ENCODE measurements at places on chromosomes 6 and 20. TPM values are rescaled to one million over a fixed set of nuclear protein-coding genes. Genes with fewer than 3 reads are reported as not detected.

Gene DDX43
- 0.35 TPM for polyA plus RNA-seq

Gene HAO1
- polyA plus RNA-seq, result 0.07 TPM

Gene BEND3
- polyA plus RNA-seq, result 9.0 TPM

Gene GPR6
- polyA plus RNA-seq, result not detected

Gene MED20
- polyA plus RNA-seq, result 45.5 TPM

Gene SASH1
- polyA plus RNA-seq, result 27.7 TPM

Gene RIPPLY2
- not detected for polyA plus RNA-seq
